Epithelial cell of esophagus (primary cell): ENCODE measurements at places on chromosomes 16 and 17.

DNA sequence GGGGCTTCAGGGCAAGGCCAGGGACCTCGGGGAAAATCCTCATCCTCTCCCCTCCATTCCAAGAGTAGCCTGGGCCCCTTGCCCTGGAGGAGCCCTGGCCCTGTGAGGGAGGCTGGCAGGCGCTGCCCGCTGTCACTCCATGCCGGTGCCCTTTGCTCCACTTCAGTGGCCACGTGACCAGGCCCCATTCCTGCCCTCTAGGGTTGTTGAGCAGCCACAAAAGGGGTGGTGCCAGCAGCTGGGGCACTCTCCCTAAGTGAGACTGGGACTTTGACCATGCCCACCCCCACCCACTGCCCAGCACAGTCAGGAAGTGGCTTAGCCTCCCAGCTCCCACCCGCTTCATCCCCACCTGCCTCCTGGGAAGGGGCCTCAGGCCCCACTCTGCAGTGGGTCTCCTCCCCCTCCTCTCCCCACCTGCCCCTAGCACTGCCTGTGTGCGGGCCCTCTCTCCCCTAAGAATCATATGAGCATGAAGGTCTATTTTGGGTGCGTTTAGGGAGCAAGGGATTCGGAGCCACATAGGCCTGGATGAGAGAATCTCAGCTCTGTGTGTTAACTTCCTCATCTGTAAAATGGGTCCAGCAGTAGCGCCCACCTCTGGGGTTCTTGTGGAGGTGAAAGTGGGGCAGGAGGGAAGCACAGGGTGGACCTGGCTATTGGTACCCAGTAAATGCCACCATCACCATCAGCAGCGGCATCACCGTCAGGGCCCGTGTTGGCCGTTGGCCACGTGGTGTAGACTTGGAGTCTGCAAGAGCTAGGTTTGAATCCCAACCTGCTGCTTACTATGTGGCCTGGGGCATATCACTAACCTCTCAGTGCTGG is 7.2 kb downstream of the PDK2 start:
- no peak for DNase-seq

DNA sequence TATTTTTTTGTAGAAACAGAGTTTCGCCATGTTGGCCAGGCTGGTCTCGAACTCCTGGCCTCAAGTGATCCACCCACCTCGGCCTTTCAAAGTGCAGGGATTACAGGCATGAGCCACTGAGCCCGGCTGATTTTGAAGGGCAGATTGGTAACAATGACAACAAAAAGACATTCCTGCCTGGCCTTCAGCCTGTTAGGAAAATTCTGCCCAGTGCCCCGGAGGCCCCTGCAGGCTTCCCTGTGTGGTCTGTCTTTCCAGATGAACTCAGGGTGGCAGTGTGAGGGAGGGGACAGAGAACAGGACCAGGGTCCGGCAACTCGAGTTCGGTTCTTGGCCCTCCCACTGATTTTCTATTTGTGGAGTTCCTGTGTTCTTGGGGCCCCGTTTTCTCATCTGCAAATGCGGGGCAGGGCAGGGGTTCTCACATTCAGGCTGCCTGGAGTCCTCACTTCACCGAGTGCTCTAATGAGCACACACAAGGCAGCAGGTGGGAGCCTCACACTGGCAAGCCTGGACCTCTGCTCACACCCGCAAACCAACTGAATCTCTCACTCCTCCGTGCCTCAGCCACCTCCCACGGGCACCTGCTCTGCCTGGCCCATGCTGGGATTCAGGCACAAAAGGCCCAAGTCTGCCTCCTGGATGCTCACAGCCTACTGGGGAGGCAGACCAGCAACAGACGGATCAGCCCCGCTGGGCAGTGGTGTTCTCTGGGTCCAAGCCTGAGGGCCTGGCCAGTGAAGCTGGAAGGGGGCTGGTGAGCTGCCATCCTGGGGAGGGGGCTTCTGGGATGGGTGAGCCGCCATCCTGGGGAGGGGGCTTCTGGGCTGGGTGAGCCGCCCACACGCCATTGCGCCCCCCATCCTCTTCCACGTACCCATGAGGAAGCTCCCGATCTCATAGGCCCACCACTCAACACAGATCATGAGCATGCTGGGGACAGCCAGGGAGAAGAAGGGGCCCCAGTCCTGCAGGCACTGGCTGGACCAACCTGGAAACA is 10.3 kb downstream of the SLC47A2 start:
- no peak for DNase-seq

- DNase-seq, result no peak
Measured at GRCh38 chr17:40556884-40557414, 8.3 kb downstream of the CCR7 start.

GRCh38 chr16:73217654-73218053 is 169.7 kb upstream of the ZFHX3 start:
- no peak for DNase-seq

DNA sequence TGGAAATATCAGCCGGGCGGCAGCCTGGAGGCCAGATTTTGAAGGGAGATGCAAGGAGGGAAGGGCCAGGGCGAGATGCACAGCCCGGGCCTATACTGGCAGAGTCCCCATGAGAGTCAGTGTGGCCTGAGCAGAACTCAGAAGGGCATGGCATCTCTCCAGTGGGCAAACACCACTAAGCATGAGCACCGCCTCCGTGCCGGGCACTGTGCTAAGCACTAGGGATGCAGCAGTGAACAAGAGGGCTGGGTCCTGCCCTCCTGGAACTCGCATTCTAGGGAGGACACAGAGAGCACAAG is 33.5 kb downstream of the TK2 start:
- no peak for DNase-seq

DNA sequence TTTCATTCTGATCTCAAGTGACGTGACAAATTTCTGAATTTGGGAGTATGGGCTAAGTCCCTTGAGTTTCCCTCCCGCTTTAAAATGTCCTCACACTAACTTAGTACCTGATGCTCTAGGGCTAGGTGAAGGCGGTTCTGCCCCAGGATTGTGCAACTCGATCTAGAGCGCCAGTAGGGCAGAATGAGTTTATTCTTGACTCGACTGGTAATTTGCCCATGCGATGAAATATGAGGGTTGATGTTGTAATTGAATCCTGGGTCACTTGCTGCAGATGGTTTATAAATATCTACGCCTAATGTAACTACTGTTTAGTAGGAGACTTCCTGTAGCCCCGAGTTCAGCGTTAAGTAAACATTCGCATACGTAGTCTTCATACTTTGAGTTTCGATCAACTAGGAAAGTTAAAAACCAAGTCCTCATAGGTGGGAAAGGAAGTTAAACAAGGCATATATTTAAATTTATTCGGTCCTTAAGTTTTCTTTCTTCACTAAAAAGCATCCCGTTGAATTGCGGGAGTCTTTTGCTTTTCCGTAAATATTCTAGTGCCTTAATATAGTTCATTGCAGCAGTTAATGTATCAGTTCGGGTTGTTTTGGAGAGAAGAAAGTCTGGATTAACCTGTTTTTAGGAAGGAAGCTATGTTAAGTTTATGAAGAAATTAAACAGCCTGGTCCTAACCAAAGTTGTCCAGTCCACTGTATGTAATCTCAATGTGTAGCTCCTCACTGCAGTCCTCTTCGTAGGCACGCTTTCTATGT is 1.6 kb downstream of the CTCF start:
- peak; percentile 88 for DNase-seq

DNA sequence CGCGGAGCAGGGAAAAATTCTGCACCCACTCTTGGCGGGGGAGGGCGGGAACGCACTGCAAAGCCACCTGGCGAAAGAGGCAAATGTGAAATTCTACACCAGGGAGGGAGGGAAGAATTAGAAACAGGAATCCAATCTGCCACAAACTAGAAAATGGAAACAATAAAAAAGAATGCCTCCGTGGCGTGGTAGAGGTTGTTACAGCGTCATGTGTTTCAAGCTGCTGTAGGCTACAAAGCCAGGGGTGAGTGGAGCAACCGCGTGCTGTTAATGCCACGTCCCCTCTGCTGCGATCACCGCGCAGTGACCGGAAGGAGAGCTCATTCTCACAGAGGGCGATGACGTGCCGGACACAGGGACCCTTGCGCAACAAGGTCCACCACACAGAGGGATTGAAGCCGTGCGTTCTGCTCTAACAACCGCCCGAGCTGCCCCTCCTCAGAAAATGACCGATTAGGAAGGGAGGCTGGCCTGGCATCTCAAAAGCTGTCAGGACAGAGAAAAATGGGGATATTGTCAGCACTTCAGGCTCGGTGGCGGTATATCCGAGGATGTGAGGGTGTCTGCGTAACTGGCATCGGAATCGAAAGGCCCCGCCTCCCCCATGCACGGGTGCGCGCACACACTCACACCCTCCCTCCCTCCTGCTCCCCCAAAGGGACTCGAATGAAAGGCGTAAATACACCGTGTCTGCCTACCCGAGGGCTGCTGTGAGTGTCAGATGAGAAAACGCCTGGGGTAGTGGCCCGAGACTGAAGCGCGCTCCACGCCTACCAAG is 70.8 kb upstream of the TNRC6C start:
- DNase-seq, result no peak

DNA sequence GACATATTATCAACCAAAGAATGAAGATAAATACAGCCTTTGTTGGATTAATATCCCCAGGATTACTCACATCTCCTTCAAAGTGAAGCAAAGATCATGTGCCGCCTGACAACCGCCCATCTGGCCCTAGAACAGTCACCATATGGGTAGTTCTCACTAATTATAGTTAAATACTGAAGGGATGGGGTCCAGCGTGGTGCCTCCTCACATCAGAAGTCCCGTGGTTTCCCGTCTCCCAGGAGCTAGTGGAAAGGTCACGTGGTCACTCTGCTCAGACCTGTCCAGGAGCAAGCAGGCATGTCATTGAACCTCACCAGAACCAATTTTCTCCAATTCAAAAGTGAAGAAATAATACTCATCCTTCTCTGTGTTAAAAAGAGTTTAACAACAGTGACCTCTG is 434.5 kb downstream of the SHISA9 start:
- no peak for DNase-seq

DNA sequence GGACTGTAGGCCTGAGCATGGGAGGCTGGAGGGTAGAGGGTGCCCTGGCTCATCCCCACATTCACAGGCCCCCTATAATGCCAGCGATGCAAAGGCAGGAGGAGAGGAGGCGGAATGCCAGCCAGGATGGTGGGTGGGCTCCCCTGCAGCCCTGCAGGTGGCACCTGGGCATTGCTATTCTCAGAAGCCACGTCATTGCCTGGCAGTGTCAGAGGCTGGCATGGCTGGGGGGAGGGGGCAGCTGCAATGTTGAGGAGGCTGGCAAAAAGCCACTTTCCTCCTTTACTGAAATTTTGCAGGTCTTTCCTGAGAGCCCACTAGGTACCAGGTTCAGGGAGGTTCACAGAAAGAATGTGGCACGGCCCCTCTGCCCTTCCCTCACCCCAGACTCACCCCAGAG is 36.2 kb downstream of the RAB11FIP4 start:
- DNase-seq, result no peak

DNA sequence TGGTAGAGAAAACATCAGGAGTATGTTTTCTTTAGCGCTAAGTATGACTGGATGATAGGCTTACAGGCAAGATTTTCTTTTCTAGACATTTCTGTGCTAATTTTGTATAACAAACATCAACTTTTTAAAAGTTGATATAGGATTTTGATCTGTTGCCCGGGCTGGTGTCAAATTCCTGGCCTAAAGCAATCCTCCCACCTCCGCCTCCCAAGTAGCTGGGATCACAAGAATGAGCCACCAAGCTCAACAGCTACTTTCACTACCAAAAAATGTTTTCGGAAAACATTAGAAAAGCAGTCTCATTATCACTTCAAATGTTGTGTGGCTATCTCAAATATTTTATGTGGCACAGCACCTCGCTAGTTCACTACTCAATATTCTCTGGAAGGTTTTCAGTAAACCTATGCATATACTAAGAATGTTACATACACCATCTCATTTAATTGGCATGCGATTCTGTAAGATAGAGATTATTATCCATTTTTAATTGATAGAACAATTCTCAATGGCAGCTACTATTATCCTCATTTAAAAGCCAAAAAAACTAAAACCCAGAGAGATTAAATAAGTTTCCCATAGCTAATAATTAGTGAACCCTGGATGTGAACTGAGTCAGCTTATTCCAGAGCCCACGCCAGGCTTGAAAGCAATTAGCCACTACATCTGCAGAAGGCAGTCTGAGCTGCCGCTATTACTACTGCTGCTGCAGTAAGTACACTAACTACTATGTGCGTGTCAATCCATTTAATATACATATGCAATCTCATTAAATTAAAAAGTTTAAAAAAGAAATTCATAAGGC is 41.7 kb downstream of the CREBBP start:
- DNase-seq, result no peak

GRCh38 chr16:4624827-4625559 is 367 bp downstream of the MGRN1 start:
- DNase-seq, result peak; percentile 45

- peak; percentile 59 for DNase-seq
Measured at GRCh38 chr17:81082177-81083073, 47.5 kb downstream of the BAIAP2 start.

- peak; percentile 73 for DNase-seq
Measured at GRCh38 chr17:76670020-76670717, 26.6 kb upstream of the ST6GALNAC1 start.

- no peak for DNase-seq
Measured at GRCh38 chr17:16971458-16972338, at the start of gene TNFRSF13B. Gene TNFRSF13B, minus strand, starts transcription at chr17:16972118. Its CDS starts 43 bp downstream, at chr17:16972075.

GRCh38 chr16:88614818-88615580 is 23.4 kb upstream of the IL17C start:
- DNase-seq, result no peak

DNA sequence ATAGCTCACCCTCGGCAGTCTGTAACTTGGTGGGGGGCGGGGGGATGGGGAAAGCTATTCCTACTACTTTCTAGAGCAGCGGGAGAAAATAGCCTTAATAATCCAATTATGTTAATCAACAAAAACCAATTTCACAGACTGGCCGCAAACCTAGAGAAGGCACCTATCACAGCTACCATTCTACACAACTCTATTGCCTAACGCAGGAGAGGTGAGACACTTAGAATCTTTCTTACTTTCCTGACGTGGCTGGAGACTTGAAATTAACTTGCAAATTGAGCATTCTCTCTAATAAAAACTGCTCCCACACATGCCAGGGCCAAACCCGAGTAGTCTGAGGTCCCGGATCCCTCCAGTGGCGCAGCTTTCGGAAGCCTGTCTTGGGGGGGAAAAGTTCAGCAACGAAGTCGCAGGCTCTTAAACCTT is 794 bp downstream of the SMG6 start:
- peak; percentile 24 for DNase-seq

GRCh38 chr16:66699898-66700297 is 3.4 kb upstream of the CMTM4 start:
- DNase-seq, result no peak

- peak; percentile 78 for DNase-seq
Measured at GRCh38 chr17:66829386-66829864, 5.5 kb upstream of the CACNG5 start.
